MV-4-11 (cell line): ENCODE measurements at places on chromosomes 11 and 22.

GRCh38 chr22:44981857-44982256, 27.9 kb downstream of the PHF21B start:
- DNase-seq: no peak

- no peak for DNase-seq
Measured at GRCh38 chr11:83702796-83703195, 416.6 kb upstream of the CCDC90B start.

DNA sequence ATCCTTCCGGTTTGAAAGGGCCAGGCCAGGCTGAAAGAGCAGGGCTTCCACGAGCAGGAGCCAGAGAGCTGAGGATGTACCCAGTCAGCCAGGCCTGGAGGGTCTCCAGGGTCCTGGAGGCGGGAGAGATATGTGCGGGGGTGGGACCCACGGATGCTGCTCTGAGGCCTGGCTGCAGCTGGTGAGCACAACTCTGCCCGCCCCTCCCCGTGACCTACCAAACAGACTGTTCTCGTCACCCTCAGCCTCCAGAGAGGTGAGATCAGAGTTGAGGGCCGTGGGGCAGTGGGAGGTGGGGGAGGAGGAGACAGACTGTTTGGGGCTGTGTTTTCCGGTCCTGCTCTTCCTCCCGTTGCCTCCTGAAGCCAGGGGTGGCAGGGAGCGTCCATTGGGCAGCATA, 42.2 kb downstream of the TRIOBP start:
- peak; percentile 40 for DNase-seq

DNA sequence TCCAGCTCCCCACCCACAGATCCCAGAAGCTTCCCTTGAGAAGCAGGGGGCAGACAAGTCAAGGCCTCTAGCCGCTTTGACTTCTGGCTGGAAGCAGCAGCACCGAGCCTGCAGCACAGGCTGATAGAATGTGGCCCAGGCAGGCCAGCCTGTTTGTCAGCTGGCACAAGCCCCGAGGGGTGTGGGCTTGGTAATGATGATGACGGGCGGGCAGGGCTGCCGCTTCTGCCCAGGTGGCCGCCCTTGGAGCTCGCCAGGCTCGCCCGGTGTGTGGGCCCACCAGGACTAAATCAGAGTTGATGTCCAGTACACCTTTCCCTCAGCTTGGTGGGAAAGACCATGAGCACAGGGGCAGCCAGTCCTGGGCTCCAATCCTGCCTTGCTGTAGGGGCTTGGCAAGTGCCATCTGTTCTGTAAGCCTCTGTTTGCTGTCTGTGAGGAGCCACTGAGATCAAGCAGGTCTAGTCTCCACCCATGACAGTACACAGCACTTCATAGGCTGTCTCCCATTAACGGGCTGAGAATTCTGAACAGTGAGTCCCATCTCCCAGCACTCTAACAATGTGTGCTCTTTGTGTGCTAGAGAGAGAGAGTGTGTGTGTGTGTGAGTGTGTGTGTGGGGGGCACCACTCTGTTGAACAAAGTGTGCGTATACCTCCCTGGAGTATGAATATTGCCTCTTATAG, 26.8 kb downstream of the MICAL2 start:
- no peak for DNase-seq

DNA sequence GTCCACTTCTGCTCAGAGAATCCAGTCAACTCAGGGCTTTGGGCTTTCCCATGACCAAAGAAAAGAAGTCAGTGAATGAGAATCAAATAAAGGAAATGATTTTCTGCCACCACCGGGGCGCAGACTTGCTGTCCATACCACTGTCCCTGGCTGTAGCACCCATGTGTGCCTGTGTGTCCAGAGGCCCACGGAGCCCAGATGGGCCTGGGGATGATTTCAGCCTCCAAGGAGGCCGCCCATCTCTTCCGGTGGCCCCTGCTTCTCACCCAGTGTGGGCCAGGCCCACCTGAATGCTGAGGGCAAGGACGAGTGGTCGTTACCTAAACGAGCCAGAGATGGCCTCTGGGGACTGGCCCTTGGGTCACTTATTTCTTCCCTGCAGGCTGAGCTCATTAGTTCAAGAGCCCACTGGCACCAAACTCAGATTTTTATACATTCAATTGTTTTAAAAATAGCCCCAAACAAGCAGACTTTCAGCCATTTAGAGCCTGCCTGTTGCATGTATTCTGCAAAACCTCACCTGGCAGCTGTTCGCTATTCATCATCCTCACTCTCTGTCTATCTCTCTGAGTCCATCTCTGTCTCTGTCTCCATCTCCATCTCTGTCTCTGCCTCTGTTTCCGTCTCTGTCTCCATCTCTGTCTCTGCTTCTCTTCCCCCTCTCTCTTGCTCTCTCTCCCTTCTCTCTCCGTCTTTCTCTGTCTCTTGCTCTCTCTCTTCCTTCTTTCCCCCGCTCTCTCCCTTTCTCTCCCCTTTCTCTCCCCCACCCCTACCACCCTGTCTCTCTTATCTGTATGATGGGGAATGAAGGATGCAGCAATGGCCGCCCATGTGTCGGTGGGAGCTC, 24.2 kb downstream of the KRTAP5-5 start:
- no peak for DNase-seq

- DNase-seq: no peak
Measured at GRCh38 chr11:29318134-29318845, 698.5 kb downstream of the KCNA4 start.

DNA sequence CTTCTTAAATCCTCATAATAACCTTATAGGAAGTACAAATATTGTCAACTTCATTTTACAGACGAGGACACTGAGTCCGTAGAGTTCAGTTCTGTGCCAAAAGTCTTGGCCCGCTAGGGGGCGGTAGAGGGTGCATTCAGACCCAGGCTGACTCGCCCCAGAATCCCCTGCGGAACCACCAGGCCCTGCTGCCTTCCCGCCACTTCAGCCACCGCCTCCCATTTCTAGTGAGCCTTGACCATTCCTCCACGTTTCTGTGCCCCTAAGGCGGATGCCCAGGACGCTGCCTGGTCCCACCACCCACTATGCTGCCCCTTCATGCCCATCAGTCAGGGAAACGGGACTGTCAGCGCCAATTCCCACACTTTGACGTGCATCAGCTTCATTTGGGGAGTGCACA, 19.1 kb downstream of the SYT13 start:
- no peak for DNase-seq

GRCh38 chr22:39906207-39906606, 5.3 kb downstream of the GRAP2 start:
- DNase-seq: no peak

- DNase-seq: no peak
Measured at GRCh38 chr22:42317691-42318547, 47.5 kb upstream of the TCF20 start.

DNA sequence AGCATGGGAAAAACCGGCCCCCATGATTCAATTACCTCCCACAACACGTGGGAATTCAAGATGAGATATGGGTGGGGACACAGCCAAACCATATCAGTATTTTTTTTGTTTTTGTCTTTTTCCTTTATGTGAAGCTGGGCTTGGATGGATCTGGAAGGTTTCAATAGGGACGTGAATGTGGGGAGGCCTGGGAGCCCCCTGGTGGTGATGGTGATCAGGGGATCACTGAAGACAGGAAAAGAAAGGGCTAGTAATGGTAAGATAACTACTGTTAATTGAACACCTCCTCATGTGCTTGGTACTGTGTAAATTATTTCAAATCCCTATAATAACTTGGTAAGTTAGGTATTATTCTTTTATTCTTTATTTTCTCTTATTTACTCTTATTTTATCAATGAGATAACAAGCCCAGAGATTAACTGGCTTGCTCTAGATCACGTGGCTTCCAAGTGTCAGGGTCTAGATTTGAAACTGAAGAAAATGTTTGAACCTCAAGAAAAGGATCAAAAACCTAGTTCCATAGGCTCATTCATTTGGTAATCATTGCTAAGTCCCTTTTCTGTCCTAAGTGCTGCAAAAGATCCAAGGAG, 364.2 kb downstream of the TENM4 start:
- no peak for DNase-seq

GRCh38 chr11:122616718-122617117, 38.8 kb upstream of the UBASH3B start:
- DNase-seq: no peak

DNA sequence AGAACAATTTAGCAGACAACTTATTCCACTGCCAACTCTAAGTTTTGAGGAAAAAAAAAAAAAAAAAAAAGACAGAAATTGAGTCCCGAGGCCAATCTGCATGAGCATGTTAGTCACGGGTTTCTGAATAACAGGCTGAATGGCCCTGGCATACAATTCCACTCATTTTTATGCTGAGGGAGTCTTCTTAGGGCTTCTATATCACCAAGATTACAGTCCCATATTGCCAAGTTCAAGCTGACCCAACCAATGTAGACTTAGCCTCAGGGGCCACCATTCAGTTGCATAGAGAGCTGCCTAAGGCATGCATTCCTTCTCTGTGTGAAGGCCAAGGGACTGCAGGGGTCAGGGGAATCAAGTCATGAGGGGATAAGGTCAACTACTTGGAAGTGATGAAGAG, 27.5 kb downstream of the KIRREL3 start:
- no peak for DNase-seq

GRCh38 chr11:132888226-132888625, 644.1 kb downstream of the OPCML start:
- DNase-seq: no peak

DNA sequence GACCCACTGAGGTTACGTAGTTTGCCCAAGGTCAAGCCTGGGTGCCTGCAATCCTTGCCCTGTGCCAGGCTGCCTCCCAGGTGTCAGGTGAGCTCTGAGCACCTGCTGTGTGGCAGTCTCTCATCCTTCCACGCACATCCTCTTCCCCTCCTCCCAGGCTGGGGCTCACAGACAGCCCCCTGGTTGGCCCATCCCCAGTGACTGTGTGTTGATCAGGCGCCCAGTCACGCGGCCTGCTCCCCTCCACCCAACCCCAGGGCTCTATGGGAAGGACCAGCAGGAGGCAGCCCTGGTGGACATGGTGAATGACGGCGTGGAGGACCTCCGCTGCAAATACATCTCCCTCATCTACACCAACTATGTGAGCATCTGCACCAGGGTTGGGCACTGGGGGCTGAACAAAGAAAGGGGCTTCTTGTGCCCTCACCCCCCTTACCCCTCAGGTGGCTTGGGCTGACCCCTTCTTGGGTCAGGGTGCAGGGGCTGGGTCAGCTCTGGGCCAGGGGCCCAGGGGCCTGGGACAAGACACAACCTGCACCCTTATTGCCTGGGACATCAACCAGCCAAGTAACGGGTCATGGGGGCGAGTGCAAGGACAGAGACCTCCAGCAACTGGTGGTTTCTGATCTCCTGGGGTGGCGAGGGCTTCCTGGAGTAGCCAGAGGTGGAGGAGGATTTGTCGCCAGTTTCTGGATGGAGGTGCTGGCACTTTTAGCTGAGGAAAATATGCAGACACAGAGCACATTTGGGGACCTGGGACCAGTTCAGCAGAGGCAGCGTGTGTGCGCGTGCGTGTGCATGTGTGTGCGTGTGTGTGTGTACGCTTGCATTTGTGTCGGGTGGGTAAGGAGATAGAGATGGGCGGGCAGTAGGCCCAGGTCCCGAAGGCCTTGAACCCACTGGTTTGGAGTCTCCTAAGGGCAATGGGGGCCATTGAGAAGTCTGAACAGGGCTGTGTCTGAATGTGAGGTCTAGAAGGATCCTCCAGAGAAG, 1.6 kb downstream of the GSTP1 start:
- DNase-seq: no peak

- no peak for DNase-seq
Measured at GRCh38 chr11:44601471-44602370, 36.3 kb downstream of the CD82 start.

- DNase-seq: no peak
Measured at GRCh38 chr11:103539166-103539565, 429.9 kb downstream of the DYNC2H1 start.

GRCh38 chr22:29663180-29663821, 56.5 kb upstream of the CABP7 start:
- peak; percentile 69 for DNase-seq

GRCh38 chr22:19962909-19963806, 21.5 kb upstream of the TXNRD2 start:
- no peak for DNase-seq

- DNase-seq: no peak
Measured at GRCh38 chr11:72792437-72793021, 1.3 kb downstream of the STARD10 start.

- DNase-seq: no peak
Measured at GRCh38 chr22:49185312-49185969, 642.2 kb downstream of the BRD1 start.

DNA sequence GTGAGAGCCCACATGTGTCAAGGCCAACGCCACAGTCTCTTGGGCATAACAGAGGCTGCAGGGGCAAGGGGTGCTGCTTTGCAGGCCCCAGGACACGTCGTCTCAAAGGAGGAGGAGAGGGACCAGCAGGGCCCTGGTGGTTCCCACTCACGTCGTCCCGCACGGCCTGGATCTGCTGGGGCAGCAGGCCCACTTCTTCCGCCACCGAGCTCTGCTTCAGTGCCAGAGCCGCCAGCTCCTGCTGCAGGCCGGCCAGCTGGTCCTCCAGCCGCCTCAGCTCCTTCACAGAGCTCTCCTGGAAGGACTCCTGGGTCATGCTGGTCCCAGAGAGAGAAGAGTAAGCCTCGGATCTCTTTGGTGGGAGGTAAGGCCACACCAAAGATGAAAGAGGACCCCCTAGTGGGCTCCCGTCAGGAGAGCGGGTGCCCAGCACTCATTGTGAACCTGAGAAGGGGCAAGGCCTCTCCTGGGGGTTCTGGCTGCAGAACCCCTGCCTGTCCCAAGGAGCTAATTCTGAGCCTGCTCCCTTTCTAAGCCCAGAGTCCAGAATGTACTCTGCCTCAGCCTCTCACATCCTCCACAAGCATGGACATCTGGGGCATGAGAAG, 15.6 kb downstream of the SUN2 start:
- DNase-seq: no peak

- no peak for DNase-seq
Measured at GRCh38 chr22:39130152-39130704, 22.3 kb downstream of the CBX7 start.

GRCh38 chr11:29490938-29491337, 525.9 kb downstream of the KCNA4 start:
- DNase-seq: no peak

- no peak for DNase-seq
Measured at GRCh38 chr11:104146421-104146820, 17.5 kb downstream of the PDGFD start.

GRCh38 chr22:20867179-20868024, 8.6 kb downstream of the SNAP29 start:
- peak; percentile 80 for DNase-seq

DNA sequence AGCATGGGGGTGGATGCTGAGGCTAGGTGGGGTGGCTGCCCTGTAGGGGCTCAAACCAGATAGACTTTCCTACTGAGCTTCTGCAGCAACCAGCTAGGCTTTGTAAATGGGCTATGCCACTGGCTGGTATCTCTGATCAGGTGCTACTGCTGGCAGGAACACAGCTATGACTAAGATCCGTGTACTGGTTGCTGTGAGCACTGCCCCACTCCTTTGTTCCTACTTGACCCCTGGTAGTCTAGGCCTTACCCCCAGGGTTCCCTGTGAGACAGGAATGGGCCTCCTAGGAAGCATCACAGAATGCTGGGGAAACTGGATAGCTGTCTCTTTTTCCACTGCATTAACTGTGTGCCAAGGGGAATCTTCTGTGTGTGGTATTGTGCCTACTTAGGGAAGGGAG, 58.4 kb upstream of the GAB2 start:
- no peak for DNase-seq
